ENCODE measurements at places on chromosomes 2 and 18.

- DNase-seq: no peak
Measured at GRCh38 chr2:15634846-15635490, 43.3 kb downstream of the DDX1 start.

- DNase-seq: no peak
Measured at GRCh38 chr2:184679219-184680018, 81.1 kb downstream of the ZNF804A start.

- DNase-seq: no peak
Measured at GRCh38 chr18:5546660-5547059, 2.9 kb upstream of the EPB41L3 start.

GRCh38 chr18:46226461-46226860 is 122.3 kb downstream of the HAUS1 start:
- DNase-seq: no peak

DNA sequence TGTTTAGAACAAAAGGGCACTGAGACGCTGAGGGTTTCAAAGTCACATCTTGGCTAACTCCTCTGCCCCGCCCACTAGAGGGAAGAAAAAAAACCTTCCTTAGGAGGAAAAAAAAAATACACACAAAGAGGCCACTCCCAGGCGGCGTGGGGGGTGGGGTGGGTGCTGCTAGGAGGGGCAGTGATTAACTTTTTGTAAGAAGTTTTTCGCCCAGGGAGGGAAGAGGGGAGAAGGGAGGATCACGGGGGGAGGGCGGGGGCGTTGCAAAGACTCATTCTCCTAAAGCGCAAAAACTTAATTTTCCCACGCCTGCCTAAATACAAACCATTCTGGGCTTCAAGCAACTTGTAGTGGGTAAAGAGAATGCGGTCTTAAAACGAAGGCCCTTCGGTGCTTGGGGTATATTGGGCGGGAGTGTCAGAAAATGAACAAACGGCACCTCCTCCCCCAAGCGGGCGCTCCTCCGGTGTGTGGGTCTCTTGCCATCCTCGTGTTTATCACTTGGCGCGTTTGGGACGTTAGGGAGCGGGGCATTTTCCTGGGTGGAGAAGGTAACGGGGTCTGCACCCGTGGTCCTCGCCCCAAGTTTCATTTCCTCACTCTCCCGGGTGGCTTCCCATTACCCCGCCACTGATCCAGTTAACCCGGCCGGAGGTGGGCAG is 1.7 kb downstream of the CXCR4 start:
- no peak for DNase-seq

DNA sequence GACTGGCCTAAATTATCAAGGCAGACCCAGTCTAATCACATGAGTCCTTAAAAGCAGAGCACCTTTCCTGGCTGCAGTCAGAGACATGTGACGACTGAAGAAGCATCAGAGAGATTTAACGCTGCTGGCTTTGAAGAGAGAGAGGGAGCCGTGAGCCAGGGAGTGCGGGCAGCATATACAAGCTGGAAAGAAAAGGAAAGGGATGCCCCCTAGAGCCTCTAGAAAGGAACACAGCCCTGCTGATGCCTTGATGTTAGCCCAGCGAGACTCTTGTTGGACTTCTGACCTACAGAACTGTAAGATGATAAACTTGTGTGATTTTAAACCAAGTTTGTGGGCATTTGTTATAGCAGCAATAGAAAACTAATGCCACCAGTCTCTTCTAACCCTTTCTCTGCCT is 58.1 kb downstream of the HEATR5B start:
- DNase-seq: no peak

- DNase-seq: no peak
Measured at GRCh38 chr2:133241224-133241571, 327.1 kb downstream of the NCKAP5 start.

- no peak for DNase-seq
Measured at GRCh38 chr2:32095671-32096070, 32.3 kb downstream of the SPAST start.

- DNase-seq: no peak
Measured at GRCh38 chr2:240837621-240838020, 17.6 kb upstream of the KIF1A start.

GRCh38 chr2:66596256-66596655 is 161.3 kb downstream of the MEIS1 start:
- DNase-seq: no peak

- DNase-seq: no peak
Measured at GRCh38 chr2:19859565-19859964, 42.2 kb downstream of the TTC32 start.

- DNase-seq: no peak
Measured at GRCh38 chr18:6980363-6980762, 137.2 kb downstream of the LAMA1 start.

DNA sequence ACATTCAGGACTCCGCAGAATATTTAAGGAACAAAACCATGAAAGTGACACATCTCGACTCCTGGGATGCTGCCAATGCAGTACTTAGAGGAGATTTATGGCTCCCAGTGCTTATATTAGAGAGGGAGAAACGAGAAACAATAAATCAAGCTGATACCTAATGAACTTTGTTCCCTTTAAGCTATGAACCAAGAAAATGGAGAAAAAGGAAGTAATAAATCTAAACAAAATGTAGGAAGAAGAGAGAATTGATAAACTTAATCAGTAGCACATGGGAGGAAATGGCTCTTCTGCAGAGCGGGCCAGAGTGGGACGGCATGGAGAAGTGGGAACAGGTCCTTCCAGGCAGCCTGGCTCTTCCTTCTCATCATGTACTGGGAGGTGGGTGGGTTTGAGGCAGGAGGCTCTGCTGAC is 42.7 kb downstream of the NPPC start:
- DNase-seq: no peak

DNA sequence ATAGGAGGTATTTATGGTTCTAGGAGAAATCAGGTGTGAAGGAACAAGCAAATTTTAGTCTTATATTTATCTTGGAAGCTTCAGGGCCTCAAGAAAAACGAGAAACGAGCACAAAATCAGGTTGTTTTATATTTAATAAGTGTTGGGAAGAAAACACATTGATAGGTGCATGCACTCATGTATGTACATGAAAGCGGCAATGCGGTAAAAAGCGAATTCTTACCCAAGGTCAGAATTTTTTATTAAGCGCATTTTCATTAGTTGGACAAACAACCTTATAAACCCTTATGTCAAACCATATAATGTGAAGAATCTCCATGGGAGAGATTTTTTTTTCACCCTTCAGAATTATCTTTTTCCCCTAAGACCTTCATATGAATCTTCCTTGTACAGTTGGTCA is 25.4 kb downstream of the SLC66A3 start:
- no peak for DNase-seq

- DNase-seq: no peak
Measured at GRCh38 chr18:13366131-13366530, 147.6 kb downstream of the LDLRAD4 start.

- DNase-seq: no peak
Measured at GRCh38 chr2:57509189-57509588, 537.4 kb upstream of the VRK2 start.

GRCh38 chr2:7017671-7018281 is 100.6 kb downstream of the RNF144A start:
- no peak for DNase-seq

DNA sequence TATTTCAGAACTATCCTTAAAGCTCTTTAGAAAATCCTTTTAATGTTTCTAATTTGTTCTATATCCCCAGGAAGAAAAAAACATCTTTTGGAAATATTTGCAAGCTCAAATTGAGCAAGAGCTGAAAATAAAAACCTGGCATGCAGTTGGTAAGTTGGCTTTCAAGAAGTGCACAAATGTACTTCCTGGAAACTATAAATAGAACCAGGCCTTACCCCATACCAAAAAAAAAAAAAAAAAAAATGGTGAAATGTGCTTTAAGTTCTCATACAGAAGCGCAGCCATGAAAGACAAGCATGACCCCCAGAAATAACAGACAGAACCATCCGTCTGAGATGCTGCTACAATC is 178.5 kb downstream of the HDAC4 start:
- DNase-seq: no peak

DNA sequence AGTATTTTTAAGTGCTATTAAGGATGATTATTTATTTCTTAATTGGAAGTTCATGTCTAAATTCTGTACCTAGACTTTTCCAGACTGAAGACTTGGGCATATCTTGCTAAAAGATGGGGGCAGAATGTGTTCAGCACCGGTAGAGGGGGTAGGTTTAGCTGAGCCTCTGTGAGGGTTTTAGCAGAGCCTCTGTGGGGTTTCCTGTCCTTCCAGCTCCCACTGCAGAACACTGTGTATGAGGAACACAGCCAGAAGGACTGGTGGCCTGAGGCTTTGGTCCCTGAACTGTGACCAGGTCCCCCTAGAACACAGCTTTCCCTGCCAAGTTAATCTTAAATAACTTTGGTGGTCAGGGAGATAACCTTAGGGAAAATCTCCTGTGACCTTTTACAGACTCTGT is 123.4 kb upstream of the EPC2 start:
- DNase-seq: no peak

- DNase-seq: no peak
Measured at GRCh38 chr2:30865892-30866681, 58.8 kb upstream of the CAPN13 start.

GRCh38 chr2:86400321-86400720 is 40.9 kb upstream of the KDM3A start:
- DNase-seq: no peak

DNA sequence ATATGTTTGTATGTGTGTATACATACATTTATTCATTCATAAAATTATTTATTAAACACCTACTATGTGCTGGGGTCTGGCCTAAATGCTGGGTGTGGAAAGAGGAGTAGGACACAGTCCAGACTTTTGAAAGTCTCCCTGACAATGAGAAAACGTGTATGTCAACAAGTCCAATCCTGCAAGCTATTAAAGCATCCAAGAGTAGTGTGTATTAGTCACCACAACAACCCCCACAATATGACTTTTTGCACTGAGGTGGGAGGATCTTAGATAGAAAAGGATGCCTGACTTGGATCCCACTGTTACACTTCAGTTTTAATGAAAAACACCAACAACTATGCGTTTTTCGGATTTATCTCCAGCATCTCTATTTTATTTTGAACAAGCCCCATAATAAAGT is 446.4 kb downstream of the EPHA4 start:
- no peak for DNase-seq

- no peak for DNase-seq
Measured at GRCh38 chr2:55896633-55897032, 26.9 kb downstream of the EFEMP1 start.

DNA sequence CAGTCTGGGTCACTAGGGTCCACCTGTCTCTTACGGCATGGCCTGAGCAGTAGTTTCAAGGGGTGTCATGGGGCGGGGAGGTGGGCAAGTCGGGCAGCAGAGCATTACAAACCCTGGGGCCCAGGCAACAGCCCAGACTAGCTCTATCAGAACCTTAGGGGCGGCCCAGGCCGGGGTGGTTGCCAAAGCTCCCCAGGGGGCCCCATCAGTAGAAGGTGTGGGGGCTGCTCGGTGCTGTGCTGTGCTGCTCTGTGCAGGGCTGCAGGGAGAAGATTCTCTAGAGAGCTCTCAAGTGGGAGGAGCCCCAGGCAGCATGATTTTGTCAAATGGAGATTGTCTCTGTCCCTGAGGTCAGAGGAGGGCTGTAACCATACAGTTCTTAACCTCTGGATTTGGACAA is 36.4 kb upstream of the SLC14A1 start:
- DNase-seq: no peak

DNA sequence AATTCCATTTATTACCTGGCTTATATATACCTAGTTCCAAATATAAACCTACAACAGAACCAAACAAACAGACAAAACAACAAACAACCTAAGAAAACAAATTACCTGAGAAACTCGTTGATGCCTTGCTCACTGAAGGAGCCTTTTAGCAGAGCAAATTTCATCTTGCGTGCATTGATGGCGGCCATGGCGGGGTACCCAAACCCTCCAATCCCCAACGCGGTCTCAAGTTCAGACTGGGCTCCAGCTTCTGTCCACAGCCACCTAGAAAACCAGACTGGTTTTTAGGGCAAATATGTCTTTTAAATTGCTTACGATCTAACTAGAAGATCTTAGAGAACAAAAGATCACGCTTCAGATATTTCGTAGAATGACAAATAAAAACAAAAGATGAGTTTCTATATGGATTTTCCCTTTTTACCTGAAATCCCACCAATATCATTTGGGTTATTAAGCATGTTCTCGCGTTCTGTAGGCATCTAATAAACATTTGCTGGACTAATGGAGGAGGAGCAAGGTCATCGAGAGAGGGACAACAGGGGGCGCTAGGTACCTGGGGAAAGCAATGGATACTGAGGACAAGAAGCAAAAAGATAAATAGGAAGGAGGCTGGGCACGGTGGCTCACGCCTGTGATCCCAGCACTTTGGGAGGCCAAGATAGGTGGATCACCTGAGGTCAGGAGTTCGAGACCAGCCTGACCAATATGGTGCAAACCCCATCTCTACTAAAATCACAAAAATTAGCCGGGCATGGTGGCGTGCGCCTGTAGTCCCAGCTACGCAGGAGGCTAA is 25.2 kb downstream of the PDIA6 start:
- no peak for DNase-seq

DNA sequence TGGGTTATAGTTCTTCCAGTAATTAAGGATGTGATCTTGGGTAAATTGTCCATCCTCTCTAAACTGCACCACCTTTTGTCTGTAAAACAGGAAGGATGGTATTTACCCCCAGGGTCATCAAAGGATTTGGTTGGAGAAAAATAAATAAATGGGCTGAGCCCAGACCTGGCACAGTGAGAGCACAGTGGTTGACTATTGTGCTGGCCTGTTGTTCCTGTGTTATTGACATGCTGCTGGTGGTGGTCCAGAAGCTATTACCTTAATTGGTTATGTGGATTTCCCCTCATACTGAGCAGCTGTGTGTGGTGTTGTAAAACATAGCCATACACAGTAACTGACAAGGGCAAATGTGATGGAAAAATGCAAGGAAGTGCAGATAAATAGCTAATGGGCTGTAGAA is 746 bp upstream of the IL37 start:
- DNase-seq: no peak

DNA sequence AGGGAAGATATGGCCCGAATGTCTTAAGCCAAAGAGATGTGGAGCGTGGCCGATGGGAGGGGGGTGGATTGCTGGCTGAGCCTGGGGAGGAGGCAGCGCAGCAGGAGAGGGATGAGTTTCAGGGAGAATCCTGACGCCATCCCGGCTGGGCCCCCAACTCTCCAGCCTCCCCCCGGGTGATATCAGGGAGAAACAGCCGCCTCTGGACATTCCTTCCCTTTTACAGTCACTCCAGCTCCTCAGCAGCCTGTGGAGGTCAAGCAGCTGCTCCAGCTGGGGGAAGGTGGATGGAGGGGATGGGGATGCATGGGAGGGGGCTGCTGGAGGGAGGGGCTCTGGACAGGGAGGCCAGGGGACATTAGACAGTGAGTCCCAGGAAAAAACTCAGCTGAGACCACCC is 9.5 kb upstream of the DES start:
- DNase-seq: no peak

DNA sequence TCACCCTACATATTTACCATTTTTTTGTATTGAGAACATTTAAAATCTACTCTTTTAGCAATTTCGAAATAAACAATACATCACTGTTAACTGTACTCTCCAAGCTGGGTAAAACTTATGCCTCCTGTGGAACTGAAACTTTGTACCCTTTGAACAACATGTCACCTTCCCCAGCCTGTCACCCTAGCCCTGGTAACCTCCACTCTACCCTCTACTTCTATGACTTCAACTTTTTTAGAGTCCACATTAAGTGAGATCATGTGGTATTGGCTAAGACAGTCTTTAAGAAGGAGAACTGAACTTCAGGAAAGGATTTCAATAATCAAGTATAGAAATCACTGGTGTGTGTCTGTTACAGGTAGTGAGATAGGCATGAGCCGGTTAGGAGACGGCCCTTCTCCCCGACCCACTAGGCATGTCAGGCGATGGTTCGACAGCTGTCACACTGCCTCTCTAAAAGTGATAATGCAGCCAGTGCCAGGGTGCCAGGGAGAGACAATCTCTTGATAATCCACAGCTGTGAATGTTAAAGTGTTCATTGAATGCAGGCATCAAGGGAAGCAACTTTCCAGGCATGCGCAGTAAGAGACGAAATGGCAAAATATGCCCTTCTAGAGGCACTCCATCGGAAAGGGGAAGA is 74.6 kb upstream of the RNF152 start:
- no peak for DNase-seq
